ENCODE measurements at places on chromosomes 7 and 10.
A peak's percentile ranks its signal among the peaks of the same experiment; 100 is the strongest.

DNA sequence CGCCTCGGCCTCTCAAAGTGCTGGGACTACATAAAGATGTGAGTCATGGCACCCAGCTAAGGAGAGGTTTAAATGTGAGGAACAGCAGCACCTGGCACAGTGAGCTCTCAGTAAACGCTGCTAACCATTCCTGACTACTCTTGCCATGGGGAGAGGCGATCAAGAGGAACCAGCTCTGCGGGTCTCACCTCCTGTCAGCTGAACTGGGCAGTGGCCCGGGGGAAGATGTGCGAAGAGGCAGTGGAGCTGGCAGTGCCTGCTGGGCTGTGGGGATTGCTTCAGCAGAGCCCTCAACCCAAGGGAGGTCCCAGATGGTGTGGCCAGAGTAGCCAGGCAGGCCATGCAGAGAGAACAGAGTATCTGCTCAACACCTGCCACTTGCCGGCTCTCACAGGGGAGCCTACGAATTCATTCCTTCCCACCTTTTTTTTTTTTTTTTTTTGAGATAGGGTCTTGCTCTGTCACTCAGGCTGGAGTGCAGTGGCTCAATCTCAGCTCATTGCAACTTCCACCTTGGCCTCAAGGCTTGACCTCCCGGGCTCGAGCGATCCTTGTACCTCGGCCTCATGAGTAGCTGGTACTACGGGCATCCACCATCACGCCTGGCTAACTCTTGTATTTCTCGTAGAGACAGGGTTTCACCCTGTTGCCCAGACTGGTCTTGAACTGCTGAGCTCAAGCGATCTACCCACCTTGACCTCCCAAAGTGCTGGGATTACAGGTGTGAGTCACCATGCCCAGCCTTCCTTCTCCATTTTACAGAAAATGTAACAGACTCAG lies 6.8 kb downstream of the POLM start:
- DNase-seq: no peak

- no peak for DNase-seq
Measured at GRCh38 chr10:494149-494542, 195.3 kb downstream of the DIP2C start.

GRCh38 chr10:89563861-89564478 lies 28.6 kb upstream of the SLC16A12 start:
- DNase-seq: no peak

GRCh38 chr10:13969792-13970140 lies 361.0 kb downstream of the FRMD4A start:
- no peak for DNase-seq

GRCh38 chr10:83432261-83433045 lies 706.9 kb upstream of the GHITM start:
- DNase-seq: no peak

GRCh38 chr10:45505311-45505710 lies 131.3 kb downstream of the ALOX5 start:
- DNase-seq: no peak

GRCh38 chr7:55154096-55154495 lies 135.3 kb downstream of the EGFR start:
- DNase-seq: no peak

DNA sequence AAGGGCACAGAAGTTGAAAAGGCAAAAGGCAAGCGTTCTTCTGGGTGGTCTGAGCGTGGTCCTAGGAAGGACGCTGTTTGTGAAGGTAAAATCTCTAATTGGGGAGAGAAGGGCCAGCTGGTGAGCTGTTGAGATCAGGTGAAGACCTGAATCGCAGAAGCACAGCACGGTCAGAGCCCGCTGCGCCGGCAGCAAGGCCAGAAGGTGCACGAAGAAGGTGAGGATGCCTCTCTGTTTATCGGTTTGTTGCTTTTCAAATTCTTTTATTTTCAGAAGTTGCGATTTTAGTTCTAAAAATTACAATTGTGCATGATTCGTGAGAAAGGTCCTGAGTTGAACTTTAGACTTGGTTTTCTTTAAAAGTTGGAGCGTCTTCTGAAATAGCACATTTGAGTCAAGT lies 247.8 kb upstream of the FOXK1 start:
- DNase-seq: no peak

DNA sequence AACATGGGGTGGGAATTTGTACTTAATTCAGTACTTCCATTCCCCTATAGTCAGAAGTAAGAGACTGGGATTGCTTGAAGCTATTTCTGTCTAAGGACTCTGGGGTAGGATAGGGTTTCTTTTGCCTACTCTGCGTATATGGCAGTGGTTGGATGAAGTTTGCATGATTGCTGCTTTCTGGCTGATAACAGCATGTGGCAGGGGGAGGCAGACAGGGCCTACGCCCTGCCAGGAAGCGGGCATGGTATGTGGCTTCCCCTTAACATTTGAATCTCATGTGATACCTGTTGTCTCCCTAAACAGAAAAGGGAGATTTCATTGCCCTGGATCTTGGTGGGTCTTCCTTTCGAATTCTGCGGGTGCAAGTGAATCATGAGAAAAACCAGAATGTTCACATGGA lies 57.1 kb downstream of the TACR2 start:
- DNase-seq: no peak

DNA sequence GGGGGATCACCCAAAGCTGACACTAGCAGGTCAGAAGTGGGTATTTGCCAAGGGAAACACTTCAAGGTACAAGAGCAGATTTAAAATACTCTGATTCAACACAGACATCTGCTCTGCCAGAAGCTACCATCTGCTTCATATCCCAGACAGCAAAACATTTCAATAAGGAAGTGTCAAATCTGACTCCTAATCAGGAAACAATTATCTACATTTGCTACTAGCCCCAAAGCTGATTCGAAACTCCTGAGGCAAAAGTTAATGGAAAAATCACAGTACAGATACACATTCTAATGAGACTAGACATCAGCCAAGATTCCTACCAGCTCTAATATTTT lies 48.9 kb downstream of the PARD3 start:
- no peak for DNase-seq

DNA sequence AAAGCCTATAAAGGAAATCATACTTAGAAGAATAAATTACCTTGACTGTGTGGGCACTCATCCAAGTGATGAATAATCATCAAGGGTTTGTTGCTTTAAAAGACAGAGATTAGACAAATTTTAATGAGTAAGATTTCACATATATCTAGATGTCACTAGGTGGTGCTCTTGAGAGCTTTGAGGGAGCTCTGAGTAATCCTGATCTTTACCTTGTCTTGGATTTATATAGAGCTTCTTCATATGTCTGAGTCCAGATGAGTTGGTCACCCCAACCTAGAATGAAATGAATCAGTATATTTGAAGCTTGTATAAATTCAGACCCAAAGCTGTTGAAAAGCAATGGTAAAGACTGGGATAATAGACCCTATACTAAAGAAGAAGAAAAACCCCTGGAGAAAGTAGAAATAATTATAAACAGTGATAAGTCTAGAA lies 3.7 kb downstream of the AGR2 start:
- peak; percentile 64 for DNase-seq

- DNase-seq: no peak
Measured at GRCh38 chr7:139246905-139247304, 15.9 kb downstream of the UBN2 start.

- no peak for DNase-seq
Measured at GRCh38 chr10:98380493-98381339, 34.3 kb downstream of the PYROXD2 start.

GRCh38 chr10:34757933-34758332 lies 57.2 kb downstream of the PARD3 start:
- DNase-seq: no peak

- DNase-seq: no peak
Measured at GRCh38 chr10:36675458-36675880, 449.9 kb upstream of the ANKRD30A start.

GRCh38 chr7:103025341-103025740 lies 49.3 kb downstream of the FBXL13 start:
- no peak for DNase-seq

DNA sequence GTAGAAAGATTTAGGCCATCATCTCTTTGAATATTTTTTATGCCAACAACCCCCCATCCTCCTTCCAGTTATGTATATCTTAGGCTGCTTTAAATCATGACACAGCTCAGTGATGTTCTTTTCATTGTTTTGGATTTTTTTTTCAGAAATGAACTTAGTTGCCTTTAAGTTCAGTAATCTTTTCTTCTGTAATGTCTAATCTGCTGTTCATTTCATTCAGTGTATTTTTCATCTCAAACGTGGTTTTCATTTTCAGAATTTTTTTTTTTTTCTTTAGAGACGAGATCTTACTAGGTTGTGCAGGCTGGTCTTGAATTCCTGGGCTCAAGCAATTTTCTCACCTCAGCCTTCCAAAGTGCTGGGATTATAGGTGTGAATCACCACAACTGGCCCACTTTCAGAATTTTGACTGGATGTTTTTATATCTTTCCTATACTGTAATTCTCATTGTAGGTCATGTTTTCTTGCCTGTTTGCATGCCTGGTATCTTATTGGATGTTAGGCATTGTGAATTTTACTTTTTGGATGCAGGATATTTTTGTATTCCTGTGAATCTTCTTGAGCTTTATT lies 8.1 kb downstream of the ZNF487 start:
- no peak for DNase-seq

DNA sequence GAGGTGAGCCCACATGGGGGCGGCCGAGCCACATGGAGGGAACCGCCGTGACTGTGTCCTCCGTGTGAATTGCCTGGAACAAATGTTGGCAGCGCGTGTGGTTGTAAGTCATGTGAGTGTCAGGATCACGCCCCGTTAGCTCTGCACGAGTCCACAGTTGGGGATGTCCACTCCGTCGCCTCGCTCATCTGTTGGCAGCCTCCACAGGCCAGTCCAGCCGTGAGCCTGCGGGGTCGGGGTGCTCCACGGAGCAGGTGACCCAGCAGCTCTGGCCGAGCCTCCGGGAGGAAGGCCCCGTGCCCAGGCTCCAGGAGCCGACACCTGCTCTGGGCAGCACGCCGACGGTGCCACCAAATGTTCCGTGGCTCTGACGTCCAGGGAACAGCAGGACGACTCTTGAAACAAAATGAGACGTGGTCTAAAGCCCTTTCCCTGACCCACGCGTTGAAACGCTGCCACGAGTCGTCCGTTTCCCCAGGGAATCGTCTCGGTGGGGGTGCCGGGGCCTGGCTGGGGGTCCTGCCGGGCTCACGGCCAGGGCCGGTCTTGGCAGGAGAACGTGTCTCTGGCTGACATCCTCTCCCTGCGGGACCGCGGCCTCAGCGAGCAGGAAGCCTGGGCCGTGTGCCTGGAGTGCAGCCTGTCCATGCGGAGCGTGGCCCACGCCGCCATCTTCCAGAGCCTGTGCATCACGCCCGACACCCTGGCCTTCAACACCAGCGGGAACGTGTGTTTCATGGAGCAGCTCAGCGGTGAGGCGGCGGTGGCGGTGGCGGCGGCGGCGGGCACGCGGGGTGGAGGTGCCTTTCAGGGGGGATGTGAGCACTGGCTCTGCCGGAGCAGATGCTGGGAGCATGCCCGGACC lies 7.0 kb downstream of the KNDC1 start:
- no peak for DNase-seq

DNA sequence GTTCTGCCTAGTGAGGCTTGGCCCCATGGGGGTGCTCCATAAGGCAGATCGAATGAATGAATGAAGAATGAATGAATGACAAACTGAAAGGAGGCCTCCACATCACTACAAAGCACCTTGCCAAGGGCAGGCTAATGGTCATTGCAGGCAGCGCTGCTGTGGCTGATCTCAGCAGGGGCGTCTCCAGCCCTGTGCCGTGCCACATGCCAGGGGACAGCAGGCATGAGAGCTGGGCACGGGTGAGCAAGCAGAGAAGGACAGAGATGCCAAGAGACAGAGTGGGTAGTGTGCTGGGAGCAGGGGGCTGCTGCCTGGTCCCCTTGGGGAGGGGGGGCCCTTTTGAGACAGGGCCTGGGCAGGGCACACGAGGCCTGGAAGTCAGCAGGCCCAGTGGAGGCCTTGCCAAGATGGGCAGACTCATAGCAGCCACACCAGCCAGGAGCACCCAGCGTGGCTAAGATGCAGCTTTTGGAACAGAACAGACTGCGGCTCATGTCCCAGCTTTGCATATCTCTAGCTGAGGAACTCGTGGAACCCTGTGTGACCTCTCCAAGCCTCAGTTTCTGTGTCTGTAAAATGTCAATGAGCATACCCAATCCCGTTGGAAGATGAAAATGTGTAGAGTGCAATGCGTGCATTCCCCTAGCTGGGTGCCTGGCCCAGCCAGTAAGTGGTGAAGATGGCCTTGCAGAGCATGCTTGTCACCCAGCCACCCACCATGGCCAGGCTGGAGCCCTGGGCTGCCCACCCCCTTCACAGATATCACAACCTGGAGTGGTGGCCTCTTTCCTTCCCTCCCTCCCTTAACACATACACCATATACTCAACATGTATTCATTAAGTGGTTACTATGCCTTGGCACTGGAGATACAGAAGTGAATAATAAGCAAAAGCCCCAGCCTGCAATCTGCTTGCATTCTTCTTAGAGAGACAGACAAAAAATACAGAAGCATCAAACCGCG lies 61.1 kb upstream of the LRRC18 start:
- DNase-seq: no peak

DNA sequence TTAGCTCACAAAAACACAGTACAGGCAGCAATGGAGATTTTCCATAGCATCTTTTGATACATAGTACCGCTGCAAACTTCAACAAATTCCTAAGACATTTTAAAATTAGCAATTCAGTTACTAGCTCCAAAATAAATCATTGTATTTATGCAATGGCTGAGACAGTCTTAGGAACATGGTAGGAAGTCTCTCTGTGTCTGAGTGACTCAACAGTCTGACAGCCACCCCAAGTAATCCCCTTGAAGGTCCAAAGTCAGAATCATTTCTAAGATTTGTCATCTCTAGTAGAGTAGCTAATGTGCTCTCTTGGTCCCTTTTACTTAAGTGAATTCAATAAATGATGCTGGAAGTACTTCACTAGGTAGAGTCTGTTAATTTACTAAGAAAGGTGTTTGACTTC lies 93.8 kb upstream of the NOBOX start:
- DNase-seq: no peak

- peak; percentile 31 for DNase-seq
Measured at GRCh38 chr10:110067960-110068770, 60.4 kb downstream of the ADD3 start.

- no peak for DNase-seq
Measured at GRCh38 chr10:121668314-121669027, 70.2 kb upstream of the FGFR2 start.

- DNase-seq: no peak
Measured at GRCh38 chr7:121803039-121803438, 69.9 kb upstream of the PTPRZ1 start.

GRCh38 chr7:116524221-116524608 lies 621 bp upstream of the CAV1 start:
- peak; percentile 28 for DNase-seq

GRCh38 chr7:48421357-48421756 lies 250.1 kb downstream of the ABCA13 start:
- DNase-seq: no peak

- DNase-seq: no peak
Measured at GRCh38 chr7:122310119-122311021, 5.8 kb upstream of the FEZF1 start.

GRCh38 chr7:1533547-1534329 lies 3.2 kb downstream of the MAFK start:
- DNase-seq: no peak

DNA sequence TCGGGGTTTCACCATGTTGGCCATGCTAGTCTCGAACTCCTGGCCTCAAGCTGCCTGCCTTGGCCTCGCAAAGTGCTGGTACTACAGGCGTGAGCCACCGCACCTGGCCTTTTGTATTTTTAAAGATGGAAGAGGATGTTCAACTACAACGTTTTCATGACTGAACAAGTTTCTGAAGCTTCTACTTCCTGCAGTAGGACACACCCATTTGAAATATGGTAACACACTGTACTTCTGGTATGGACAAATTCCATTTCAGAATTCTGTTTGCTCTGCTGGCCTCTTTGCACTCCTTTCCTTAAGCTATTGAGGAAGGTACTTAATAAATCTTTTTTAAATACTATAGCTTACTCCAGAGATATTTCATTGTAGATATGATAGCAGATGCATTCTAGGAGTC lies 10.9 kb upstream of the CDK1 start:
- DNase-seq: no peak

All from HuH-7 (cell line).